ENCODE measurements at places on chromosomes 11 and 22. TPM values are rescaled to one million over a fixed set of nuclear protein-coding genes. Genes with fewer than 3 reads are reported as not detected.

TIMM10 gene
- 126 TPM for total RNA-seq

DNA sequence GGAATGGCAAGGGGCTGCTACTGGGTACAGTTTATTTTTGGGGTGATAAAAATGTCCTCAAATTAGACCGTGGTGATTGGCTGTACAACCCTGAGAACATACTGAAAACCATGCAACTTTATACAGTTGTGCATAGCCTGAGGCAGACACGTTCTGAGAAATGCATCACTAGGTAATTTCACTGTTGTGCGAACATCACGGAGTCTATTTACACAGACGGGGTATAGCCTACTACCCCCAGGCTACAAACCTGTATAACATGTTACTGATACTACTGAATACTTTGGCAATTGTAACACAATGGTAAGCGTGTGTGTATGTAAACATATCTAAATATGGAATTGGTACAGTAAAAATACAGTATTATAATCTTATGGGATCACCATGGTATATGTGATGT, 23.6 kb downstream of the NARS2 start:
- no peak overlapping the region for H3K27ac ChIP-seq
- DNase-seq, result no peak
- no peaks in the 10 kb centered on the region for H3K27me3 ChIP-seq
- H3K4me3 ChIP-seq, result no peak overlapping the region
- H3K36me3 ChIP-seq, result peaks cover 20% of the 10 kb centered on the region

DNA sequence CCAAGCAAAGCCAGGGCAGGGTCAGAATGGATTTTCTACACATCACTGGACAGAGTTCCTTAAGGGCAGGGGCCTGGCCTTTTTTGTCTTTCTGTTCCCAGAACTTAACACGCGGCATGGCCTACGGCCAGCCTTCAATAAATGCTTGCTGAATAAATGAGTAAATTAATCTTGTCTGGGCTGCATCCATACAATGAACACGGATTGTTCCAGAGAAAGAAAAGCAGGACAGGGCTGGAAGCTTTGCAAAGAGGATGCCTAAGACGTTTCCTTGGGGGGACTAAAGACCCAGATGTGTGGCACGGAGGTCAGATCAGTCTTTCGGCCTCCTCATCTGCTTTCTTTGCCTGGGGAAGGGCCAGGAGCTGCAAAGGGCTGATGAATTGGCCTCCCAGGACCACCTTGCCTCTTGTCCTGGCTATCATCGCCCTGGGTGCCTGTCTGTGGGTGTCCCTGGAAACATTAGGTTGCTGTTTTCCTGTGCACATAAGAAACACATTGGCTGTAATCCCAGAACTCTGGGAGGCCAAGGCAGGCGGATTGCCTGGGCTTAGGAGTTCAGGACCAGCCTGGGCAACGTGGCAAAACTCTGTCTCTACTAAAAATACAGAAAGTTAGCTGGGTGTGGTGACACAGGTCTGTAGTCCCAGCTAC, 20.8 kb upstream of the RFPL3 start:
- H3K27ac ChIP-seq, result no peak overlapping the region
- no peaks in the 10 kb centered on the region for H3K27me3 ChIP-seq
- H3K4me1 ChIP-seq, result no peaks in the 10 kb centered on the region
- H3K4me3 ChIP-seq, result no peak overlapping the region

DNA sequence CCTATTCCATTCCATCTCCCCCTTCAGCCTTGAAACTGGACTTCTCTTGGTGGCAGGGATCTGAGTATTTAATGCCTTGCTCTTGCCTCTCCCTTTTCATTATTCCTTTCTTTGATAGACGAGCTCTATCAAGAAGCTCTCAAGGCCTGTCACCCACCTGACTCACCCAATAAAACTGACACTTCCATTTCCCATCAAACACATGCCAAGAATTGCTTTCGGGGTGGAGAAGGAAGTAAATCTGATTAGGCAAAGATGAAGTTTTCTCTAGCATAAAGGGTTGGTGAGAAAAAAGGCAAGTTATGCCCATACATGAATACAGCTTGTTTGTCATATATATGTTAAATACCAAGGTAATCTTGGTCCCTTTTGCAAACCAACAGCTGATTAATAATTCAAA, 34.9 kb upstream of the MYEOV start:
- no peak overlapping the region for H3K27ac ChIP-seq
- peaks cover 6% of the 10 kb centered on the region for H3K36me3 ChIP-seq
- H3K4me1 ChIP-seq, result peaks cover 4% of the 10 kb centered on the region
- no peaks in the 10 kb centered on the region for H3K27me3 ChIP-seq
- no peak for DNase-seq

GRCh38 chr11:45906965-45907611, at the start of gene FREY1:
Gene FREY1 (minus strand): TSS chr11:45907271. CDS start chr11:45907245, 26 bp downstream.
- DNase-seq, result no peak
- no peaks in the 10 kb centered on the region for H3K27me3 ChIP-seq
- no peak within 1 kb of the TSS for H3K27ac ChIP-seq

DNA sequence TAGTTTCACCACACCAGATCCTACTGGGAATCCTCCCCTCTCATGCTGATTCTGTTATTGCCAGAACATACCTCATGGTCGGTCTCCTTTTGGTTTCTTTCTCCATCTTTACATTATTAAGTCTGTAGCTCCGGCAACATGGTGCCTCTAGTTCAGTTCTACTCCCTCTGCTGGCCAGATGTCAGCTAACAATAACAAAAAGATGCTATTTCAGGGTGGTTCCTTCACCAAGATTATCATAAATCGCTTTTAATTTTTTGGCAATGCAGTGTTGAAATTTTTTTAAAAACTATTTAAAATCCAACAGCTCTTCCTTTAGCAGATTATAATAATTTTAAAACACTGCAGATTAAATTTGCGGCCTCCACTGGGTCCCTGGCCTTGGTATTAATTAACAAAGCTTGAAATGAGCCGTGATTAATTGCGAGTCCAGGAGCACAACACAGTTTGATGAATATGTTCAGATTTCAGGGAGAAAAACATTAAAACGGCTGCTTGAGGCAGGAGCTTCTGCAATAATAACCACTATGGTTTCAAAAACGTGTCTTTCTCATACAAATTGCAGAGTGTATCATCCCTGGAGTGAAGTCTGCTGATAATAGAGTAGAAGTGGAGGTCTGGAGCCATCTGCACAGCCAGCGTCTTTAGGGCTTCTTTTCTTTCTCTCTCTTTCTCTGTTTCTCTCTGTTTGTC, 492.9 kb upstream of the KIRREL3 start:
- H3K4me1 ChIP-seq, result no peaks in the 10 kb centered on the region
- no peak overlapping the region for H3K4me3 ChIP-seq
- H3K27me3 ChIP-seq, result no peaks in the 10 kb centered on the region
- no peak overlapping the region for H3K27ac ChIP-seq
- DNase-seq, result no peak

GRCh38 chr11:13118194-13118593, 109.1 kb downstream of the RASSF10 start:
- H3K36me3 ChIP-seq, result peaks cover 5% of the 10 kb centered on the region
- no peaks in the 10 kb centered on the region for H3K27me3 ChIP-seq
- DNase-seq, result no peak
- no peak overlapping the region for H3K4me3 ChIP-seq
- no peak overlapping the region for H3K27ac ChIP-seq

VPREB1 gene
- not detected for total RNA-seq

DNA sequence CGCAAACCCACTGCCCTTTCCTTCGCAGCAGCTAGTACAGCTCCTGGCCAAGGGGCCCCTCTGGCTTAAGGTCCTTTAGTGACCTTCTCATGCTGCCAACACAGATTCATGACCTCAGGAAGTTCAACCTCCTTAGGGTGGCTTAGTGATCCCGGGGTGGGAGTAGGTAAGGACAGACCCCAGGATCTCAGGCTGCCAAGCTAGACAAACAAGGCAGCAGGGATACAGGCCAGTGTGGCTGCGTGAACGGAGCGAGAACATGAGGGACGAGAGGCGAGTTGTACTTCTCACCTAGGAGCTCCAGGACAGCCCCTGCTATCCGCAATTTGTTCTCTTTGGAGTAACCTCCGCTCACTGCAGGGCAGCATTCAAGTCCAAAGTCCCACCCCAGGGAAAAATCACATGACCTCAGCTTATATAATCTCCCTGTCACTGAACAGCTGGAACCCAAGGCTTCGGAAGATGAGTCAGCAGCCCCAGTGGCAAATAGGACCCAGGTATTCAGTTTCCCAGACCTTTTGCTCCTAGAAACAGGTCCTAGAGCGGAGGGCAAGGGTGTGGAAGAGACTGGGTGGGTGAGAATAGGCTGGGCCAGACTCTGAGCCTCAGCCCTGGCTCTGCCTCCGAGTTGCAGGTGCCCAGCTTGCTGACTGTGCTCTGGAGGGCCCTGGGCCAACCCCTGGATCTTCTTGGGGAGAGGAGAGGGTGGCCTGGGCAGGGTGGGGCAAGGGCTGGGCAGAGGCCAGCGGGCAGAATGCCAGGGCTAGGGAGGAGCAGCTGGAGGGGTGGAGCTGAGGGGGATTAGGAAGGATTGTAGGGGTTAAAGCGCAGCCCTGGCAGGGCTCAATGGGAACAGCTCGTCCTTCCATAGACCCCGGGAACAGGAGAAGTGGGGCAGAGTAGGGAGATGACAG, 13.1 kb downstream of the USP2 start:
- no peaks in the 10 kb centered on the region for H3K36me3 ChIP-seq
- no peak overlapping the region for H3K27ac ChIP-seq
- H3K27me3 ChIP-seq, result peaks cover 14% of the 10 kb centered on the region

DNA sequence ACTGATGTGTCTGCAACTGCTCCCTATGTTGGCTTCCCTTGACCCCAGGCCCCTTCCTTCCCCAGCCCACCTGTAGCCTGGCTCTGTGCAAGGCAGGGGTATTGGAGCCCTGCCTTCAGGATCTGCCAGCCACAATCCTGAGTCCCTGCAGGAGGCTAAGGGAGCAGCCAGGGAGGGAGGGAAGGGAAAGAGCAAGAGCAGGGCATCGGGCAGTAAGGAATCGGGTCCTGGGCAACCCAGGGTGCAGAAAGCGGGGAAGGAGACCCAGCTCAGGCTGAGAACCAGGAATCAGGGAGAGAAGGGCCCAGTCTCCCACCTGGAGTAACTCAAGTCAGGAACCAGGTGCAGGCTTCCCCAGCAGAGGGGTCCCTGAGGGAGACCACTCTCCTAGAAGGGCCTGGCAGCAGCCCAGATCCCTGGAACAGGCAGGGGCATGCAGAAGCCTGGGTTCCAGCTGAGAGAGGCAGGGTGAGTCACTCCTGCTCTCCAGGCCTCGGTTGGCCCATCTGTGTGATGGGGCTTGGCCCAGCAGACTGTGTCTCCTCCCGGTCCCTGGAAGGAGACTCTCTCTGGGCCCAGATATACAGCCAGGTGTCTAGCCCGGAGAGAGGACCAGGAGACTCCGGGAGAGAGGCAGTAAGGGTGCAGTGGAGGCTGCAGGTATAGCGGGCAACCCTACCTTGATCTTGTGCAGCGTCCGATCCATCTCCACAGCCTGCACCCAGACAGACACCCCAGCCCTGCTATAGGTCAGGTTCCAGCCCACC, 13.4 kb downstream of the STARD10 start:
- H3K36me3 ChIP-seq, result no peaks in the 10 kb centered on the region
- peak overlapping the region; percentile 82 for H3K4me3 ChIP-seq
- H3K27me3 ChIP-seq, result no peaks in the 10 kb centered on the region
- peaks cover 4% of the 10 kb centered on the region for H3K4me1 ChIP-seq
- no peak for DNase-seq

DNA sequence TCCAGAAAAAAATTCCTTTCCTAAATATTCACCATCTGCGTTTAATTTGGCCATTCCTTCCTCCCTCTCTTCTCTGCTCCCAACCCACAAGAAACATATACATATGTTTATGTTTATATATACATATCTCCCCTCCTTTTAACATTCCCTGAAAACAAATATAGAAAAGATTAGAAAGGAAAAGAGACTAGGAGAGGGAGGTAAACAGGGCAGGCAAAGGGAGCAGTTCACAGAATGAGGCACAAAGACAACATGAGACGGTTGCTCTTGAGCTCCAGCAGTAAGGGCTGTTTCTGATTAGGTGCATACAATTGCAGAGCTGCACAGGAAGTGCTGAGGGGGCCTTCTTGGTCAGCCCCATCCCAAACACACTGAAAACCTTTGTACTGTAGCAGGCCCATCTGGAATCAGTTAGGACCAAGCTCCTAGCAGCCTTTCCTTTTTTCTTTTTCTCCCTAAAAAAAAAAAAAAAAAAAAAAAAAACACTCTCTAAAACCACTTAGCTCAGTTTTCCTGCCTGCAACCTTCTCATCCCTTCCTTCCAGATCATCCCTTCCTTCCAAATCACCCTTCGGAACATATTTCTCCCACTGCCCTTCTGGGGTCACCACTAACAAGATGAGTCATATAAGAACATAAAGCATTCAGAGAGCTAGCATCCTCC, 57.0 kb downstream of the RBFOX2 start:
- no peak for DNase-seq
- H3K4me1 ChIP-seq, result no peaks in the 10 kb centered on the region
- H3K27me3 ChIP-seq, result no peaks in the 10 kb centered on the region
- H3K27ac ChIP-seq, result no peak overlapping the region
- no peaks in the 10 kb centered on the region for H3K36me3 ChIP-seq
- H3K4me3 ChIP-seq, result peak overlapping the region; percentile 15

DNA sequence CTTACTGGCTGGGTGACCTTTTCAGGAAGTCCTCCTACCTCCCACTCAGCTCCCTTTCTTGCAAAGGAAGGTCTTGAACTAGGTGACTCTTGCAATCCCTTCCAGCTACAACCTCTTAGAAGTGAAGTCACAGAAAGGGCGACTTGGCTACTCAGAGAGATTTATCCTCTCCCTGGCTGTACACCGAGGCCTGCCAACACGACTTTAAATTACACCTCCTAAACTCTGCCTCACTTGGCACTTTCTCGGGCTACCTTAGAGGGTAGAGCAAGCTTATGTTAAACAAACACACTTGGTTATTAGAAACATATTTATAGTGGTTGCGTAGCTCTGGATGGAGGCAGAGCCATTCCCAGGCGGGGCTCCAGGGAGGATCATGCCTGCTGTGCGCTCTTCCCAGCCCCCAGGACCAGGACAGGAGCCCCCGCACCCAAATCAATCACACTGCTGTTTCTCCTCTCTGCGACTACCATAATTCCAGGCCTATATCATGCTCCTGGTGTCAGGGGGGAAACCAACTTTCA, 358.4 kb downstream of the BUD13 start:
- no peaks in the 10 kb centered on the region for H3K27me3 ChIP-seq
- H3K4me1 ChIP-seq, result peaks cover 3% of the 10 kb centered on the region
- no peak overlapping the region for H3K4me3 ChIP-seq

- no peak for DNase-seq
- no peaks in the 10 kb centered on the region for H3K27me3 ChIP-seq
- no peak overlapping the region for H3K4me3 ChIP-seq
- H3K27ac ChIP-seq, result no peak overlapping the region
- H3K4me1 ChIP-seq, result no peaks in the 10 kb centered on the region
These were observed 82.7 kb downstream of the CSNK2A3 start for GRCh38 chr11:11270236-11270775.

CBX7 gene
- total RNA-seq, result 4.2 TPM

CHADL gene
- 1.3 TPM for total RNA-seq

RCOR2 gene
- 118 TPM for total RNA-seq

FAM181B gene
- total RNA-seq, result 0.13 TPM

CCDC15 gene
- 2.3 TPM for total RNA-seq

MUC6 gene
- total RNA-seq, result not detected

GRCh38 chr22:50439871-50440331, 34.9 kb downstream of the SBF1 start:
- no peak overlapping the region for H3K27ac ChIP-seq
- no peak overlapping the region for H3K4me3 ChIP-seq
- H3K4me1 ChIP-seq, result no peaks in the 10 kb centered on the region
- H3K27me3 ChIP-seq, result no peaks in the 10 kb centered on the region

- no peak overlapping the region for H3K4me3 ChIP-seq
- no peaks in the 10 kb centered on the region for H3K36me3 ChIP-seq
- no peaks in the 10 kb centered on the region for H3K4me1 ChIP-seq
- no peaks in the 10 kb centered on the region for H3K27me3 ChIP-seq
- DNase-seq, result no peak
These were observed 17.7 kb downstream of the MOV10L1 start for GRCh38 chr22:50107529-50107928.

MAPK12 gene
- 31.3 TPM for total RNA-seq

RRM1 gene
- 138 TPM for total RNA-seq

UBQLNL gene
- not detected for total RNA-seq

PRPF19 gene
- 130 TPM for total RNA-seq

PARVG gene
- 1.3 TPM for total RNA-seq

All from H9 (cell line).